Activated naive CD4-positive, alpha-beta T cell (primary cell): ENCODE measurements at places on chromosomes 12 and 14.

GRCh38 chr12:104319918-104320626, 16.5 kb downstream of the EID3 start:
- DNase-seq: no peak

DNA sequence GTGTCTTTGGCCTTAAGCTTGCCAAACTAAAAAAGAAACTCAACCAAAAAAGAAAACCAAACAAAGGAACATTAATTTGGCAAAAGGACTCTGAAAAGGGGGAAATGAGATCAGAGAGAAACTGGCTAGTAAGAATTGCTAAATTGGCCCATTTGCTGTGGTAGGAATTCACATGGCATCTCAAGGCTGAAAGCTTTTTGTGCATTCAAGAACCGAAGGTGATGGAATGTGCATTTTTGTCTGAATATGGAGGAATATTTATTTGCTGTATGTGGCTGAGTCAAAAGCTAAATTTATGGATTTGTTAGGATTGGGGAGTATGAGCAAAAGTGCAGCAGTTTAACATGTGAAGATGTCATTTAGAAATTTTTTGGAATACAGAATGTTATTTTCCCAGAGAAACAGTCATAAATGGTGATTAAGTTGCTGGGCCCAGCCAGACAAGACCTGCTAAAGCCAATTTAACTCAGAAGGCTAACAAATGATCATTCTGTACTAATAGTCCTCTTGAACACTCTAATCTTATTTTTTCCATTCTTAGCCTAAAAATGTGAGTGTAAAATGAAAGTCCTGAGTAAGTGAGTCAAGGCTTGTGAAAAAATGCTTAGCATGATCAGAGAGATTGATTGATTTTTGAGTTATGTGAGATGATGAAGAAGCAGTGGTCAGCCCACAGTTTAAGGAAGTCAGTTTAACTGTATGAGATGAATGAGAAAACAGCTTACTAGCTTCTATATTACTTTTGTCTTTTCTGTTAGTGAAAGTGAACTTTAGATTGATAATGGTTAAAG, 94.1 kb downstream of the ANO6 start:
- DNase-seq: no peak

DNA sequence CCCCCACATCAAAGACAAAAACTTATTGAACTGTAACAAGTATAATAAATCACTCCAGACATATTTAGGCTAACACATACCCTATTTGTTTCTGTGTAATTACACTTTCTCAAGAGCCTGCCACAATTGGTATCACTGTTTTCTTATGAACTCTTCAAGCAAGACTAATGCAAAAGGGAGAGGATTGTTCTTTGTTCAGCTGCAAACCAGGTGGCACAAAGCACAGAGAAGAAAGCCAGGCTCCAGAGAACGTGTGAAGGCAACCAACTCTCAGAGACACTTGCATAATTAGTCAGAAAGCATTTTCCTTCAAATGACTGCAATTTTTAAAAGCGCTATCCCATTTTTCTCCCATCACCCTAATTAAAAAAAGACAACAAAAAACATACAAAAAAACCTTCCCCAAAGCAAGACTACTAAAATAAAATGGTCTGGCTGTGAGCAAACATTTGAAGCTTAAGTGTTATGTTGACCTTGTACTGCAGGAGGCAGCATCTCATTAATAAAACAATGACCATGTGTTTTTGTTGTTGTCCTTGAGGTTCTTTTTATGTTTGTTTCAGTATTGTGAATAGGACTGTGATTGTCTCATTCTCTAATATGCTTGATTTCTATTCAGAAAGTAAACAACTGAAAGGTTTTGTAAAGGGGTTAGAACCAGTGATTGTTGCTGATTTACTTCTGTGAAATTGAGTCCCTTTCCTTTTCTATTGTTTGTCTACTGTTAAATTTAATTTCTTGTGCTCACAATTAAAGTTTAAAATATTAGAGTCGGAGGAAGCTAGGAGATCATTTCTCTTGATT, 452.7 kb upstream of the PDE3A start:
- no peak for DNase-seq

- no peak for DNase-seq
Observed at GRCh38 chr12:3795492-3796133, 42.7 kb upstream of the CRACR2A start.

DNA sequence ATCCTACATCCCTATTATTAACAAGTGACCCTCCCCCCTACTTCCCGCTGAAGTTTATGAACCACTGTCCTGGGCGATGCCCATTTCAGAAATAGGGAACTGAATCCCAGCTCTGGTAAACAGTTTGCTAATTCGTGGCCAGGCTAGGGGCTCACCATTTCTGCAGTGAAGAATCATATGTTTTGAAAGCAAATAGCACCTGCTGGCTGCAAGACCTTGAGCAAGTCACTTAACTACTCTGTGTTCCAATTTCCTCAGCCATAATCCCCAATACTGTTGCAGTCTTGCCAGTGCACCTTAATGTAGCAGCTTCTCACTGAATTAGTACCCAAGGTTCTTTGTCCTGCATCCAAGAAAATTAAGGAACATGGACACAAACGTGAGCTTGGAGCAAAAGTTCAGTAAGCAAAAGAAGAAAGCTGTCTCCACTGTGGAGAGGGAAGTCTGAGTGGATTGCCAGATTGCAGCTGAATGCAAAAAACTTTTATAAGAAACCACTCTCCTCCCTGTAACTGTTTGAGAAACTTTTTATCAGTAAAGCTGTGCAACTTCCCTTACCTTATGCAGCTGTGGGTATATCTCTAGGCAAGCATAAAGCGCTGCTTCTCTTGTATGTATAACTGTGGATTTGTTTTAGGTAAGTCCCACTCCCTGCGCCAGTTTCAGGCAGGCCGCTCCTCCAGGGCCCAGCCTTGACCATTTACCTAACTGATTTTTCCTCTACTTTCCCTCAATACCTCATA, 824 bp downstream of the OAS1 start:
- DNase-seq: no peak

GRCh38 chr12:27031531-27031930, 9.2 kb downstream of the MED21 start:
- DNase-seq: no peak

DNA sequence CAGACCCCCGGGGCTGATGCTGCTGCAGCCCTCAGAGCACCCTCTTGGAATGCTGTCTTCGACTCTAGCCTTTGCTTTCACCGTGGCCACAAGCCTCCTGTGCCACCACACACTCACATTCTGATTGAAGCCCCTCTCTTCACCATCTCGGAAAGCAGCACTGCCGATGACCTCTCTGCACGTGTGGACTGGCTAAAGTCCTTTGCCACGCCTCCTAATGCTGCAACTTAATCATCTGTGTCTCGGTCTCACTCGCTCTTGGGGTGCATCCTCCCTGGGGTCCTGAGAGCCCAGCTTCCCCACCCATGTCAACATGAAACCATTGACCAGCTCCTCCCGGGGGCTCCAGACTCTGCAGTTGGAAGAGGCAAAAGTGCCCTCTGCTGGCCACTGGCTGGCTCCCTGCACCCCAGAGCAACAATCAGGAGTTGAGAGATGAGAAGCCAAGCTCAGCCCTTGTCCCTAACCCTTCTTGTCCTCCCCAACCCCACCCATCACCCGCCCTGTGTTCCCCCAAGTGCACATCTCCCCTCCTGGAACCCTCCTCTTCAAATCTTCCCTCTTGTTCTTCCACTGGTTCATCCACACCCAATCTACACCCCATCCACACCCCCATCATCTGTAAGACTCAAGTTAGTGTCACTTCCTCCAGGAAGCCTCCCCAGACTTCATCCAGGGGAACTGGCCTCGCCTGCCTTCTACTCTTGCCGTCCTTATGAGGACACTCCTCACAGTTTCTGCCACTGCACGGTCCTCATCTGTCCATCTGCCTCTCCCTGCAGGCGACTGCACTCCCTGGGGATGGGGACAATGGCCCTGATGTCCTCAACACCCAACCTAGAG, 23.6 kb upstream of the FAM181A start:
- no peak for DNase-seq

GRCh38 chr12:70709022-70709421, 71.8 kb upstream of the PTPRB start:
- no peak for DNase-seq

DNA sequence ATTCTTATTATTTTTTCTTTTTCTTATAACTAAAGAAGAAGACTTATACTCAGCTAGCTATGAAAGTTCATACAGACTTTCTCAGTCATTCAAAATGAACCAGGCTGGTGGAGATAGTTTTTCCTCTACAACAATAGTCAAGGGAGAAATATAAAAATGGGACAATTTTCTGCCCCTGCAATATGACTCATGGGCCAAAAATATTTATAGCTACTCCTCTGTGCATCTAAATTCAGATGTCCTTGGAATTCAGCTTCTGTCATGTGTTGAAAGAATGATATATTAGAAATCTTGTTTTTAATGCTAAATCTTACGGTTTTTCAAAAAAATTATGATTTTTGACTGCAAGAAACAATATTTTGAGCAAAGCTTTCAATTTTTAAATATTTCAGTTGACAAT, 237.2 kb upstream of the SYT10 start:
- DNase-seq: no peak

DNA sequence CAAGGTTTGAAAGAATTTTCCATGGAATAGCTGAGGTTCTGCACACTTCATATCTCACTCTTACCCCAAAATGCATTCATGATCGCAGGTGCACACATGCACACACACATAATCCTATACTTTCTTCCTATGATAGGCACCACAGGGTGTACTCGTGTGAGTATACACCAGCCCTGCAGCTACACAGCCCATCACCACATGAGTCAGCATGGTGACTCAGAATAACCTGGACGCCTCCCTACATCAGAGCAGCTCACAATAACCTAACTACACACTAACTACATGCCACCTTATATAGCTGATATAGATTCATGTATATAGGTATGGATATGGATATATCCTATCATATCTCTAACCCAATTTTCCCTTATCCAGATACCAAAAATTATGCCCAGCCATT, 850.2 kb upstream of the TMEM132C start:
- DNase-seq: no peak

- DNase-seq: no peak
Observed at GRCh38 chr14:89373185-89373584, 43.8 kb downstream of the FOXN3 start.

DNA sequence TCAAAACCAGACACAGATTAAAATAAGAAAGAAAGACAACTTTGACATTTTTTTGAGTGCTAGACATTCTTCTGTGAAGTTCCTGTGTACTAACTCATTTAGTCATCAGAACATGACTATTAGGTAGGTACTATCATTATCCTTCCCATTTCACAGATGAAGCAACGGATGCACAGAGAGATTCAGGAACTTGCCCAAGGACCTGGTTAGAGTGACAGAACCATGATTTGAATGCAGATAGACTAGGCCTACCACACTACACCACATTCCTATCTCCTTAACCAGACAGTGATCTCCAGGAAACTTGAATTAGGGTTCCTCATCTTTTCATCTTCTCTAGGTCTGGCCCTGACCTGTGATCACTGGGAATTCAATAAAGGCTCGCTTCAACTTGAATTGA, 54.4 kb upstream of the MED13L start:
- DNase-seq: no peak
